ENCODE measurements at places on chromosomes 16 and 17.
A peak's percentile ranks its signal among the peaks of the same experiment; 100 is the strongest.

- no peak for DNase-seq
These were observed 18.1 kb upstream of the DHRS7B start for GRCh38 chr17:21108651-21109050.

GRCh38 chr16:25014500-25015147 is 545 bp downstream of the ARHGAP17 start:
- no peak for DNase-seq

DNA sequence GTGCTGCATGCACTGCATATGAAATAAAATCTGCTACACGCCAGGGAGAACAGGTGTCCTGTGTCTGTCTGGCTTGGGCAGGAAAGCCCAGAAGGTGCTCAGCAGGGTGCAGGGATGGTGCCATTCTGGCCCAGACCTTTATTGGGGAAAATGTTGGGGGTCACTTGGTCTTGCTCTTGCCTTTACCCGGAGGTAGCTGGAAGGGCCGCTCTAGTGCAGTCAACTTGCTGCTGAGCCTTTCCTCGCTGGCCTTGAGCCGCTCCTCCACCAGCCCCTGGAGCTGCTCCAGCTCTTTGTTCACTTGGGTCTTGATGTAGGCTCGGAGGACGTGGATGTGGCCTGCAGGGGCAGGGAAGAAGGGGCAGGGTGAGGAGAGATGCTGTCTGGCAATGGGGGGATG is 4.5 kb downstream of the CFAP119 start:
- no peak for DNase-seq

GRCh38 chr16:78988361-78988969 is 612.1 kb downstream of the MAF start:
- no peak for DNase-seq

- DNase-seq = no peak
These were observed 73.4 kb downstream of the HELZ start for GRCh38 chr17:67171560-67171959.

DNA sequence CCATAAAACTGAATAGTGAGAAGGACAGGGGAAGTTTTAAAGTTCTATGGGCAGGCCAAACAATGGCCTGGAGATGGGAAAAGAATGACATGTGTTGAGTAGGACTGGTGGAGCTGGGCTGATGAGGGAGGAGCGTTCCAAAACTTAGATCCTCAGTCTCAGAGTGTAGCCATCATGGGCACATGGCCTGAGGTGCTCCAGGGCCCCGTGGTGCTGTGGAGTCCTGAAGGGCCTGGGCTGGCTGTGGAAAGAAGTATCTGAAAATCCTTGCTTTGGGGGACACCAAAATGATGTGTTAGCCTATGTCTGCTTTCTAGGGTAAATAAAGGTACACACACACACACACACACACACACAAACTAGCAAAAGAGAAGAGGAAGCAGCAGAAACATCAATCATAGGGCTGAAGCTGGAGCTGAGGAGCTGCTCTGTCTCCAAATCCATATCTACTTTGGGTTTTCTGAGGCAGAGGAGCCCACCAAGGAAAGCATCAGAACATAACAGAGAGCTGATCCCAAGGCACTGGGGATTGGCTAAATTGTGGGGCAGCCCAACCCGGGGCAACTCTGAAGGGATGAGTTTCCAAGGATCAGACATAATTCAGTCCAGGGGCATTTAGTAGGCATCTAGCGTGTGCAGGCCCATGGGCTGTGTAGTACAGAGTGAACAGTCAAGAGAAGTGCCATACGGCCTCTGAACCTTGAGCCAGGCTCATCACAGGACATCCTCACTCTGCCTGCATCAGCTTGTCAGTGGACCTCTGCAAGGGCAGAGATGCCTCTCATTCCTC is 85.2 kb downstream of the C16orf78 start:
- DNase-seq = no peak

DNA sequence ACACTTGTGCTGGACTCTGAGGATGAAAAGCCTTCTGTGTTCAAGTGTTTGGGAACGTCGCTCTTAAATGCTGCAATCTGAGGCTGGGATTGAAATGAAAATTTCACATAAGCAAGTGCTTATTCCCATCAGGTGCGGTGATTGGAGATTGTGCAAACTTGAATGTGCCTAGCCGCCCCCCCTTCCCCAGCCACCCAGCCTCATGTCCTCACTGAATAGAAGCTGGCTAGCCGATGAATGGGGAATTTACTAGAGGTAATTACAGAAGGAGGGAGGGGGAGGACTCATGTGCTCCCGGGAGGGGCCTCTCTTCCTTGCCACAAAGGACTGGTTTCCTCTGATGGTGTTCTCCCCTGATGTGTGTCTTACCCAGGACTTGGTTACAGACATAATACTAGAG is 544.8 kb upstream of the EEF2KMT start:
- no peak for DNase-seq

- peak; percentile 47 for DNase-seq
These were observed 4.8 kb downstream of the ARRB2 start for GRCh38 chr17:4715063-4715744.

- DNase-seq = peak; percentile 73
These were observed 119.0 kb downstream of the SNX29 start for GRCh38 chr16:12095275-12096156.

- peak; percentile 71 for DNase-seq
These were observed 11.4 kb upstream of the TCAP start for GRCh38 chr17:39653662-39654331.

DNA sequence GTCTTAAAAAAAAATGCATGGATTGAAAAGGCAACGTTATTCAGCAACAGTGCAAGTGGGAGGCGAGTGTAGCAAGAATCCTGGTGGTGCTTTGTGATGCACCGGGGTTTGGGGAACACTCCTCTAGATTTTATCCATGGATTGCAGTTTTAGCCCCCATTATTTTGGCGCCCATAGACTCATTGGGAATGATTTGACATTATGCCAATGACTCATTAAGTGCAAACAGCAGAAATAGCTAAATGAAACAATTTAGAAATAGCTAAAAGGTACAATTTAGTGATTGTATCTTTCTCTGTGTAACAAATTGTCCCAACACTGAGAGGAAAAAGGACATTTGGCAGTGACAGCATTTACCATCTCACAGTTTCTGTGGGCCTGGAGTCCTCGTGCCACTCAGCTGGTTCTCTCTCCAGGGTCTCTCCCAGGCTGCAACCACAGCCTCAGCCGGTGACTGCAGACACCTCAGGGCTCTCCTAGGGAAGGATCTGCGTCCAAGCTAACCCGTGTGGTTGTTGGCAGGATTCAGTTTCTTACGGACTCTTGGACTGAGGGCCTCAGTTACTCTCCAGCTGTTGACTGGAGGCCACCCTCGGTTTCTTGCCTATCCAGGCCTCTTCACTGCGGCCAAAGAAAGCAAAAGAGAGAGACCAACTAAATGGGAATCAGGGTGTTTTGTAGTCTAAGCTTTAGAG is 398.7 kb downstream of the SNX29 start:
- DNase-seq = no peak

GRCh38 chr16:27222249-27223225 is 19.2 kb downstream of the KDM8 start:
- no peak for DNase-seq

DNA sequence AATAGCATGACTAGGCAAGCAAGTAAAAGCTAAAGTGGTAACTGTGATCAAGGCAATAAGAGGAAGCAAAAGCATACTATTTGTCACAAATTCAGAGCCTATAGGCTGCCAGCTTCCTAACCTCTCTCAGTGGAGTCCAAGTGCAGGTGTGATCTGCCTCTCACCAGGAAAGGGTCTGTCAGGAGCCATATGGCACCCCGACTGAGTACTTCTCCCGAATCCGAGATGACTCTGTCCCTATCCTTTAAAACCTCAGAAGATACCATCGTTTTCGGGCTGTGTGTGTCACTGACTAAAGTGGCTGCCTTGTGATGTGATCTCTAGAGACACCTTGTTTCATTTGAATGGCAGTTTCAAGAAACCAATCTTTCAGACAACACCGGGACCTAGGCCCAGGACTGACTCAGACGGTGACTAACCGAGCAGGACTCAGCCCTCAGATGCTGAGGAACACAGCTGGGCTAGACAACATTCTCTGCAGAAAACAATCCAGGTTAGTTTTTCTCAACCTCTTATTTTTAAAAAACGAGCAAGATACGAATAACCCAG is 63.6 kb downstream of the SMG6 start:
- peak; percentile 68 for DNase-seq

DNA sequence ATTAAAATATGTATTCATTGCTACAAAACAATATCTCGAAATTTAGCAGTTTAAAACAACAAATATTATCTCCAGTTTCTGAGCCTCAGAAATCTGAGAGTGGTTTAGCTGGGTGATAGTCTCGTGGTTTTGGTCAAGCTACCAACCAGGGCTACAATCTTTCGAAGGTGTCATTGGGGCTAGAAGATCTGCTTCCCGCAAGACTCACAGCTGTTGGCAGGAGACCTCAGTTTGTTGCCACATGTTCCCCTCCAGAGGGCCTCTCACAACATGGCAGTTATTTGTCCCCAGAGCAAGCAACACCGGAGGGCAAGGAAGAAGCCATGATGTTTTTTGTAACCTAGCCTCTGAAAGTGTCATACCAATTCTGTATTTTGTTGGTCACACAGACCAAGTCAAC is 12.0 kb upstream of the BCAS3 start:
- no peak for DNase-seq

DNA sequence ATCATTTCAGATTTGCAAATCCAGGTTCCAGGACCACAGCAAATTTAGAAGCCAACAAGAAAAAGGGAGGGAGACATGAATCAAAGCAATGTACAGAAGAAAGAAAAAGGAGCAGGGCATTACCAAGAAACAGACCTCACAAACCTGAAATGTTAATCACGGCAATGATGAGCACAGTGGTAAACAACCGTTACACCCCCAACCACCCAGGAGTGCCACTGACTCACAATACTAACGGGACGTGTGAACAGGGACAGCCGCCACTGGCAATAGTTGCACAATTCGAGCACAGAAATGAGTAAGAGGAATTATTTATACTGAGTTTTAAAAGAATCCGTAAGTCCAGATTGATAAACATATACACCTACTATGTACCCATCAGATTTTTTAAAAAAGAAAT is 13.8 kb downstream of the USP22 start:
- no peak for DNase-seq

DNA sequence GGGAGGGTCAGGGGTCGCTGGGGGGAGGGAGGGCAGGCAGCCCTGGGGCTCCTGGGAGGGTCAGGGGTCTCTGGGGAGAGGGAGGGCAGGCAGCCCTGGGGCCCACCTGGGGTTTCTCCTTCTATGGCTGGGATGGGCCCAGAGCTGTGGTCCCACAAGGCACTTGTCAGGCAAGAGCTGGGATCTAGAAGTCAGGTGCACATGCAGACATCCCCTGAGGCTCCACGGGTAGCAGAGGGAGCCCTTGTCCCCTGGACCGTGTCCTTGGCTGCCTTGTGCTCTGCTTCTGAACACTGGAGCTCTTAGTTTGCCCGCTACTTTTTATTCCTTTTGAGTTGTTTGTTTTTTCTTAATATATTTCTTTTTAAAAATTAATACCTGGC is 1.8 kb downstream of the TUBB3 start:
- no peak for DNase-seq

DNA sequence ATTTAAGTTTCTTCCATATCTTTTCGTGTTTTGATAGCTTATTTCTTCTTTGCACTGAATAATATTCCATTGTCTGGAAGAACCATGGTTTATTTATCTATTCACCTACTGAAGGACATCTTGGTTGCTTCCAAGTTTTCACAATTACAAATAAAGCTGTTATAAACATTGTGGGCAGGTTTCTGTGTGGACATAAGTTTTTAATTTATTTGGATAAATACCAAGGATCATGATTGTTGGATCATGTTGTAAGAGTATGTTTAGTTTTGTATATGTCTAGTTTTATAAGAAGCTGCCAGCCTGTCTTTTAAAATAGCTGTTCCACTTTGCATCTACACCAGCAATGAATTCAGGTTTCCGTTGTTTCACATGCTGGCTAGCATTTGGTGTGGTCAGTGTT is 339.4 kb downstream of the CDH11 start:
- no peak for DNase-seq

DNA sequence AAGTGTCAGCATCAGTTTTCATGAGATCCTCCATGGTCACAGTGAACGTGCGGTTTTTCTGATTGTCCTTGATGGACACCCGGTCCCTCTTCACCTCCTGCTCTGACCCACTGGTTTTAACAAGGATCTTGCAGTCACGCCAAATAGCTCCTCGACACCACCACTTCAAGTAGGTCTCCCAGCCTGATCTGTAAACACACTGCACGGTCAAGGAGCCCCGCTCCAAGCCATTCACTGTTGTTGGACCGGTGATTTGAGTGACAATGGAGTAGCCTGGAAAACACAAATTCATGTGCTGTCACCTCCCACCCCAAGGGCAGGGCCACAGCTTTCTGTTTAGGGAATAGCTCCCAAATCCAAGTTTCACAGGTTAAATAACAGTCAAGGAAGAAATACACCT is 8.2 kb downstream of the CD300LF start:
- DNase-seq = no peak

GRCh38 chr17:44844390-44844830 is 3.3 kb upstream of the HIGD1B start:
- no peak for DNase-seq

GRCh38 chr16:85579191-85579590 is 33.9 kb upstream of the GSE1 start:
- no peak for DNase-seq

DNA sequence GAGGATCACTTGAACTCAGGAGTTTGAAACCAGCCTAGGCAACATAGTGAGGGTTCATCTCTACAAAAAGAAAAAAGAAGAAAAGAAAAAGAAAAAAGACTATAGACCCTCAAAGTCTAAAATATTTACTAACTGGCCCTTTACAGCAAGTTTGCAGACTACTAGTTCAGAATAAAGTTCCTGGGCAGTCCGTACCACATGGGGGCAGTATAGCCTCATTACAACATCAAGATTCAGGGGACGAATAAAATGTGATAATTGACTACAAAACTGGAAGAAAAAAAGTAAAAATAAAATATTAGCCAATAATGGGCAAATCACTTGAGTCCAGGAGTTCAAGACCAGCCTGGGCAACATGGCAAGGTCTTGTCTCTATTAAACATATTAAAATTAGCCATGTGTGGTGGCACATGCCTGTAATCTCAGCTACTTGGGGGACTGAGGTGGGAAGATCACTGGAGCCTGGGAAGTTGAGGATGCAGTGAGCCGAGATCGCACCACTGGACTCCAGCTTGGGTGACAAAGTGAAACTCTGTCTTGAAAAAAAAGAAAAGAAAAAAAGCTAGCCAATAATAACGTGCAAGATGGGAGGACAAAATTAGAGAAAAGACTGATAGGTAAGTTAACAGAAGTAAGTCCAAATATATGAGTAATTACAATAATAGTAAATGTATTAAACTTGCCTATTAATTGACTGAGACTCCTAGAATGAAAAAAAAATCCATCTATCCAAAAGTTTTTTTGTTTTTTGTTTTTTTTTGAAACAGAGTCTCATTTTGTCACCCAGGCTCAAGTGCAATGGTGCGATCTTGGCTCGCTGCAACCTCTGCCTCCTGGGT is 129.4 kb upstream of the SEC14L1 start:
- DNase-seq = peak; percentile 35
